ENCODE measurements at places on chromosomes 6 and 20. TPM values are rescaled to one million over a fixed set of nuclear protein-coding genes. Genes with fewer than 3 reads are reported as not detected.

The DEF6 gene
- total RNA-seq, result 11.2 TPM

The ECI2 gene
- total RNA-seq, result 42.6 TPM

The GPR6 gene
- not detected for total RNA-seq

The HSPA1L gene
- 2.3 TPM for total RNA-seq

The MDFI gene
- 22.1 TPM for total RNA-seq

DNA sequence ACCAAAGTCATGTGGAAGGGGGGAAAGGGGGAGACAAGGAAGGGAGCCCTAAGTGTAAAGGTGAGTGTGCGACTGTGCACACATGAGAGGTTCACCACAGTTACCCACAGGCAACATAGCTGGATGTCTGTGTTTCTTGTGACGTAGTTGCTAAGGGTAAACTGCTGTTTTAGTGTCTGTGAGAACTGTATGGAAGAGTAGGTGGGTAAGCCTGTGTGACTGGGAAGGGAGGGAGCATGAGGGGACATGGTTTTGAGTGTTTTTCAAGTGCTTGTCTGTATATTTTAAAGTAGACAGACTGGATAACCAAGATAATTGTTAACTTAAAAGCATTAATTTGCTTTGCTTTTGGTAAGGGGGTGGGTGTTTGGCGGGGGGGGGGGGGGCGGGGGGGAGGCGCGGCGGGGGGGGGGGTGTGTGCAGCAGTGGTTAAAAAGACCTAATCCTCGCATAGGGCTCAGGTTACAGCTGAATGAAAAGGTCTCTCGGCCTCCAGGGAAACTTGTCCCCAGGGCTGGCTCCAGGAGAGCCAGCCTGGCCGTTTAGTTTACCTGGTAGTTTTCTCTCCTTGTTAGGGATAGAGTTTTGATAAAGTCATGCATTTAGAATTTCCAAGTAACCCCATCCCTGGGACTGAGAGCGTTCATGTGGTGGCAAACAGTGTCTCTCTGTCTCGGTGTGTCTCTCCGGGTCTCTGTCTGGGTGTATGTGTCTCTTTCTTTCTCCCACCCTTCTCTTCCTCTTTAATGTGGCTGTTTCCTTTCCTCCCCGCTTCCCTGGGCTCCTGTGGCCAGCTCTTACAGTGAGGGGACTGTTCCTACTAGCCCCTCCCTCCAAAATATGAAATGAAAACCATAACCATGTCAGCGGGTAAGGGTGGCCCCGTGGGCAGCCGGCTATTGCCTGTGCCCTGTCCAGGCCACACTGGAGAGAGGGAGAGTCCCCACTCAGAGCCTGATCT is 3.4 kb downstream of the SCUBE3 start:
- peak; percentile 67 for DNase-seq
- no peak overlapping the region for H3K27ac ChIP-seq
- no peak overlapping the region for H3K4me3 ChIP-seq
- H3K4me1 ChIP-seq, result peaks cover 2% of the 10 kb centered on the region
- no peaks in the 10 kb centered on the region for H3K36me3 ChIP-seq
- H3K27me3 ChIP-seq, result peaks cover 19% of the 10 kb centered on the region

DNA sequence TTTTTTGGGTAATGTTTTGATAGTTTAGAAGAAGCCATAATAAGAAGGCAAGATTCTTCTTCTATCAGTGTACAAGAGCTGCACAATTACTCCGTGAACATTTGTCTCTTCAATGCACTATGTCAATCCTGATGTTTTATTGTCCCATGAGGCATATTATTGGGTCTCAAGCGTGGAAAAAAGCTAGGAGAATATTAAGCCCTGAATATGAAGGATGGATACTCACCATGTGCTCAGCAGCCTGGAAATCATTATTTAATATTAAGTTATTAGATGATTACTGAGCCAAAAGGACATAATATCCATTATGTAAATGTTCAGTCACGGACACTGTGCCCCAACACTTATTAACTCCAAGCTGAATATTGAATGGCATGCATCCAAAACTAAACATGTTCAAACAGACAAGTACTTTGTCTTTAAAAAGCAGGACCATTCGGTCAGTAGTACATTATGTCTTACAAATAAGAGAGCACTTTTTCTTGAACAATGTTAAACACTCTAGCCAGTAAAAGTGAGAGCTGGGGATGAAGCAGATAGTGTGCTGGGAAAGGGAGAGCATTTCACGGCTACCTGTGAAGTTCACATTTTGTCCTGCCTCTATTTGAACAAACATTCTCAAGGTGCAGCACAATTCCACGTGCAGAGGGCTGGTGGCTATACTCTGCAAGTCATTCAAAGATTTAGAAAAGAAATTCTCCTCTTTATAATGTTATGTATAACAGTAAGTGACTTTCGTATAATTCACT is 70.6 kb upstream of the CNR1 start:
- no peaks in the 10 kb centered on the region for H3K36me3 ChIP-seq
- no peak for DNase-seq
- no peaks in the 10 kb centered on the region for H3K4me1 ChIP-seq
- no peak overlapping the region for H3K4me3 ChIP-seq

- no peaks in the 10 kb centered on the region for H3K27me3 ChIP-seq
- no peaks in the 10 kb centered on the region for H3K36me3 ChIP-seq
- H3K4me3 ChIP-seq, result no peak overlapping the region
- no peak for DNase-seq
Observed at GRCh38 chr6:110547266-110547964, 71.0 kb upstream of the SLC22A16 start.

DNA sequence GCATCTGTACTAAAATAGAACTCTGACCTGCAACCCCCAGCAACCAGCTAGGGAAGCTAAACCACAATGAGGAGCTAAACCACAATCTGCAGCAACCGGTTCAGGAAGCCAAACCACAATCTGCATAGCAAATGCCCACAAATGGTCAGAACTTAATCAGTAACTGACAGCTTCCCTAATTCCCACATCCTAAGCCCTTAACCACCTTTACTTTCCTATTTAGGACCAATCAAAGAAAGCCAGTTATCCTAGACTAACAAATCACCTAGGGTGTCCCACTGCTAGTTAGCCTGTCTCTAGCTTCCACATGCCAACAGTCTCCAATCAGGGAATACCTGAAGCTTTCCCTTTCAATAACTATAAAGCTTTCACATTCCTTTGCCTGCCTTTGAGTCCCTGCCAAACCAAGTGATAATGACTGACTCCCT is 424.6 kb upstream of the PTCHD4 start:
- no peak overlapping the region for H3K4me3 ChIP-seq
- no peak overlapping the region for H3K27ac ChIP-seq
- no peak for DNase-seq
- H3K4me1 ChIP-seq, result no peaks in the 10 kb centered on the region
- H3K27me3 ChIP-seq, result no peaks in the 10 kb centered on the region

DNA sequence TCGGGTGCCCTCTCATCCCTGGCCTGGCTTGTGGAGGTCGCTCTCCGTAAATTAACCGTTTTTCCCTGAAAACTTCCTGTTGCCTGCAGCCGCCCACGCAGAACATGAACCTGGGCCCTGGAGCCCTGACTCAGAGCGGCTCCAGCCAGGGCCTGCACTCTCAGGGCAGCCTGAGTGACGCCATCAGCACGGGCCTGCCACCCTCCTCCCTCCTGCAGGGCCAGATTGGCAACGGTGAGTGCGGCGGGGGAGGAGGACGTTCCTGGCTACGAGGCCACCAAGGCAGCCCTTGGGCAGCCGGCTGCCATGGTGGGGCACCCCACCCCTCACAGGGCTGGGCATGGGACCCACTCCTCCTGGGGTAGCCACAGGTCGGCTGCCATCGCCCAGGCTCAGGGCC is 17.8 kb downstream of the SS18L1 start:
- DNase-seq, result no peak
- no peak overlapping the region for H3K4me3 ChIP-seq
- no peak overlapping the region for H3K27ac ChIP-seq
- H3K4me1 ChIP-seq, result peaks cover 5% of the 10 kb centered on the region
- H3K27me3 ChIP-seq, result no peaks in the 10 kb centered on the region
- H3K36me3 ChIP-seq, result peaks cover 9% of the 10 kb centered on the region

GRCh38 chr20:8200220-8200619 is 68.2 kb downstream of the PLCB1 start:
- H3K27ac ChIP-seq, result no peak overlapping the region
- no peaks in the 10 kb centered on the region for H3K27me3 ChIP-seq
- no peak overlapping the region for H3K4me3 ChIP-seq

GRCh38 chr6:8678466-8678865 is 243.1 kb upstream of the SLC35B3 start:
- H3K4me3 ChIP-seq, result no peak overlapping the region
- H3K27me3 ChIP-seq, result no peaks in the 10 kb centered on the region
- no peaks in the 10 kb centered on the region for H3K4me1 ChIP-seq
- DNase-seq, result no peak
- H3K36me3 ChIP-seq, result no peaks in the 10 kb centered on the region

- H3K27me3 ChIP-seq, result no peaks in the 10 kb centered on the region
- H3K27ac ChIP-seq, result no peak overlapping the region
- no peaks in the 10 kb centered on the region for H3K4me1 ChIP-seq
- no peak for DNase-seq
- H3K4me3 ChIP-seq, result no peak overlapping the region
Observed at GRCh38 chr6:27130668-27131428, 116.7 kb upstream of the PRSS16 start.

DNA sequence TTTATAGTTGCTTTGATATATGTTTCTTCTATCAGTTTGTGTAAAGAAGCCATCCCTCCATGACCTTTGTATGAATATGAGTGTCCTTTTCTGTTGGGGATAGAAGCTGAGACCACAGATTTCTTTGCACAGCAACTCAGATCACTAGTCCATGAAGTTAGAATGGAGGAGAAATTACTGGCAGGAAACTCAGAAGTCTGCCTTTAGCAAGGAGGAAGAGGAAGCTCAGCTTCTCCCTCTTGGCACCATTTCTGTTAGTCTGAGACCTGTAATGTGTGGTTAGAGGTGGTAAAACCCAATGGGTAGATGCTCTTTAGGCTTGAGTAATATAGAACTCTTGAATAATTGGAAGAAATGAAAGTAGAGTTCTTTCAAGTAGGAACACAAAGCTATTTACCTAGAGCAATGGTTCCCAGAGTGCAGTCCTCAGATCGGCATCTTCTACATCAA is 995.3 kb upstream of the FLRT3 start:
- no peaks in the 10 kb centered on the region for H3K36me3 ChIP-seq
- H3K4me3 ChIP-seq, result no peak overlapping the region
- no peaks in the 10 kb centered on the region for H3K27me3 ChIP-seq
- no peak overlapping the region for H3K27ac ChIP-seq
- no peaks in the 10 kb centered on the region for H3K4me1 ChIP-seq

Measured in lung (tissue), 17 donors.